ENCODE measurements at places on chromosomes 6 and 20.

- no peak for DNase-seq
Observed at GRCh38 chr6:33057222-33058150, 16.0 kb downstream of the HLA-DPA1 start.

DNA sequence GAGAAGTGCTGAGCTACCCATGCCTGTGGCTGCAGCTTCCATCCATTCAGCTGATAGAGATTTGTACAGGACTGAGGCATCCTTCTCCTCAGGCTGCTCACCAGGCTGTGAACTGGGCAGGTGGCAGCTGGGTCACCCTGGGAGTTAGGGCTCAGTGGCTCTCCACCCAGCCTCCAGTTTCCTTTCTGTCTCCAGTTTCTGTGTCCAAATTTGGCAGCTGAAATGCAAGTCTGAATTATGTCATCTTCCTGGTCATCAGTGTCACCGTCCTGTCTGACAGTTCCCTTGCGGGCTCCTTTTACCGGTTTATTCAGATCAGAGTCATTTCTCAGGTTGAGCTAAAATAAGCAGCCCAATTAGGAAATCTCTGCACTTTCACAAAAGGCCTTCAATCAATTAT lies 93.3 kb downstream of the EDN1 start:
- no peak for DNase-seq

- no peak for DNase-seq
Observed at GRCh38 chr6:11900662-11901598, 111.2 kb upstream of the HIVEP1 start.

DNA sequence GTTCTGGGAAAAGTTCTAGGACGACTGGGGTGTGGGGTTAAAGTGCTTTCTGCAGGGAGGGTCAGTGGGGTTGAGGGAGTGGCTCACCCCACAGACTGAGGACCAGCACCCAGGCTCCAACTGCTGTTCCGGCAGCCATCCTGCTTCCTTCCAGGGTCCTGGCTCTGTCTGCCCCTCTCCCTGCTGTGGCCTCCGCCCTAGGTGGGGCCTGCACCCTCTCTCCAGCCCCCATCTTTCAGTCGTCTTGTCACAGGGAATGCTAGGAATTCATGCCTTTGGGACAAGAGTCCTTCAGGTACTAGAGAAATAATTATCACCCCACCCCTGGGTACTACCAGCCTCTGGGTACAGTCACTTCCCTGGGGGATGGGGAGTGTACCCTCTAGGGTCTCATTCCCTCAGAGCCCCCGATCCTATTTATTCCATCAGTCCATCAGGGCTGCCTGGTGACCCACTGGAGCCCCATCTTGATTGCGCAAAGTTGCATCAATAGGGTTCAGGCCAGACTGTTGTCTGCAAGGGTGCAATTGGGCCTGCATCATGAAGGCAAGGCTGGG lies at the start of gene AGER:
Gene AGER (minus strand): TSS at position 170 of the 557 bp plus-strand sequence. CDS start 31 bp downstream, at position 139.
- DNase-seq = no peak

DNA sequence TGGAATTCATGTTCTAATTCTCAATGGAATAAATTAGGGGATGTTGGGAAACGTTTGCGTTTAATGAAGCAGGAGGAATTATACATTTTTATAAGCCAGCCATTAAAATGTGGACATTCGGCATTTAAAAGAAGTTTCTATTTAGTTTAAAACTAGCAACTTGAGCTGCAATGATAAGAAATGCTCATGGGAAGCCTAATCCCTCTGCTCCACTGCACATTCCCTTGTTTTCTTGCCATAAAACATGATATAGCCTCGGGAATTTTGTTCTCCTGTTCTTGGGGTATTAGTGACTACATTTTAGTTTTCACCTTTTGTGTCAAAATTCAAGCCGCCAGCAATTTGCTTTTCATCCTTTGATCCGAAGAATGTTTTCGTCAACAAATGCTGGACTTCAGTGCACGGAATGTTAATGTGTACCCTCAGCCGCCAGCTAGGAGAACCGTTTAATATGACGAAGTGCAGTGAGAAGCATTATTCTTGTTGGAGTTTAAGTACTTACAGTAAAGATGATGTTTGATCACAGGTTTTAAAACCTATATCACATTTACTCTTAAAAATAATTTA lies 137.9 kb downstream of the HIVEP1 start:
- no peak for DNase-seq

DNA sequence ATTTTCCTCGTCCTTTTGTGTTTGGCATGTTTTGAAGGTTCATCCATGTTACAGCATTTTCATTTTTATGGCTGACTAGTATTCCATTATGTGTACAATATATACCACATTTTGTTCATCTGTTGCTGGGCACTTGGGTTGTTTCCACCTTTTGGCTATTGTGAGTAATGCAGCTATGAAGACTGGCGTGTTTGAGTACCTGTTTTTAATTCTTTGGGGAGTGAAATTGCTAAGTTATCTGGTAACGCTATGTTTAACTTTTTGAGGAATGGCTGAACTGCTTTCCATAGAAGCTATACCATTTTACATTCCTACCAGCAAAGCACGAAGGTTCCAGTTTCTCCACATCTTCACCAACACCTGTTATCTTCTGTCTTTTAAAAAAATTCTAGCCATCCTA lies 37.0 kb upstream of the MYL9 start:
- no peak for DNase-seq

DNA sequence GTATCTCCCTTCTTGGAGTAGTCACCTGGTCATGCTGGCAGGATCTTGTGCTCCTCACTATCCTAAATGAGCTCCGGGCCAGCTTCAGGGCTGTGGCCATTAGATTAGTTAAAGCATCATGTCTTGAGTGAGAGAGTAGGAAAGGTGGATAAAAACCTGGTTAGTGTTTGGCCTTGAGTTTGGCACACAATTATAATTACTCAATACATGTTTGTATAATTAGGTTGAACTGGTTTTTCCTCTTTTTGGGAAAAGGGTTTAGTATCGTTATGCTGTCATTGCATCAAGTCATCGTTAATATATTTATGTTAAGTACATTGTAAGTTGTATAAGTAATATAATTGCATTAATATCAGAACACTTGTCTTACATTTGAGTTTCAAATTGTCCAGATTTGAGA lies 126.3 kb downstream of the CDKAL1 start:
- DNase-seq = no peak

GRCh38 chr6:90233994-90234393 lies 62.6 kb downstream of the BACH2 start:
- DNase-seq = no peak

- DNase-seq = no peak
Observed at GRCh38 chr6:33000055-33000454, 9.3 kb downstream of the HLA-DOA start.

DNA sequence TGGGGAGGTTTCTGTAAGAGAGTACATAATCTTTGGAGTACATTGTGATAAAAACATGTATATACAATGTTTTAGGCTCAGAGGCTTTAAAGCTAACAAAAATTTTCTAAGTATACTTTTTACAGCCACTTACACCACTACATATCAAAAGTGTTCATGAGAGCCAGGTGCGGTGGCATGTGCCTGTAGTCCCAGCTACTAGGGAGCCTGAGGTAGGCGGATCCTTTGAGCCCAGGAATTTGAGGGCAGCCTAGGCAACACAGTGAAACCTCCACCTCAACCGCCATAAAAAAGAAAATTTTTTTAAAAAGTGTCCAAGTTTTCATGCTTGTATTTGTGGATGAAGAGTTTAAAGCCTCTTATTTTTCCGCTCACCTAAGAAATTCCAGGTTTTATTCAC lies 22.5 kb downstream of the SNX3 start:
- no peak for DNase-seq

GRCh38 chr6:85136310-85136709 lies 313.6 kb upstream of the NT5E start:
- no peak for DNase-seq

DNA sequence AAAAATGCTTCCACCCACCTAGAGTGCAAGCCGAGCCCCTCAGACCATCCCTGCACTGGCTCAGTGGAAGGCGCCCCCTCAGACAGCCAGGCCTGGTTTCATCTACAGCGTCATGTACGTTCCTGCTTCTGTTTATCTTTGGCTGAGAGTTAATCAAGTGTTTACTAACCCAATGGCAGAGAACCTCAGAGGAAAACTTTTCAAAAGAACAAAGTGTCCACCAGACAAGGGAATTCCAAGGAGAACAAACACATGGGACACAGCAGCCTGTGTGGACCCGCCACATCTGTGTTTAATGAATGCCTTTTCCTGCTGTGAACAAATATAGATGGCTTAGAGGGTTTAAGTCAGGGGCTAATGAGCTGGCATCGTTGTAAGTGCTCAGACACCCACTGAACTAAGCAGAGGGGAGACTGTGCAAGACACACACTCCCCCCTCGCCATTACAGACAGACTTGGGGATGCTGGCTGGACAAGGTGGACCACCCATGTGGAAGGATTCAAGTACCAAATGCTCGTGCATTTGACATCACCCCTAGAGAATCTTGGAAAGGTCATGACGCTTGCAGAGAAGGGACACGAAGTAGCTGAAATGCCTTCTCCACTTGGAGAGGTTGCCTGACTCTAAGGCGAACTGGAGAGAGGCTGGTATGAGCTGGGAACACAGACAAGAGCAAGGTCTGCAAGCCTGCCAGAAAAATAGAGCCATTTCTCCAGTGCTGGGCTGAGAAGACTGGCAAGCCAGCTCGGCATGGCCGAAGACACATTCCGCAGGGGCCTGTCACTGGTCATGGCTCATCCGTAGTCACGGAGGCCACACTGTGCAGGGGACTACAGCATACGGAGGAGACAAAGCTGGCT lies 53.5 kb upstream of the NXT1 start:
- DNase-seq = no peak

DNA sequence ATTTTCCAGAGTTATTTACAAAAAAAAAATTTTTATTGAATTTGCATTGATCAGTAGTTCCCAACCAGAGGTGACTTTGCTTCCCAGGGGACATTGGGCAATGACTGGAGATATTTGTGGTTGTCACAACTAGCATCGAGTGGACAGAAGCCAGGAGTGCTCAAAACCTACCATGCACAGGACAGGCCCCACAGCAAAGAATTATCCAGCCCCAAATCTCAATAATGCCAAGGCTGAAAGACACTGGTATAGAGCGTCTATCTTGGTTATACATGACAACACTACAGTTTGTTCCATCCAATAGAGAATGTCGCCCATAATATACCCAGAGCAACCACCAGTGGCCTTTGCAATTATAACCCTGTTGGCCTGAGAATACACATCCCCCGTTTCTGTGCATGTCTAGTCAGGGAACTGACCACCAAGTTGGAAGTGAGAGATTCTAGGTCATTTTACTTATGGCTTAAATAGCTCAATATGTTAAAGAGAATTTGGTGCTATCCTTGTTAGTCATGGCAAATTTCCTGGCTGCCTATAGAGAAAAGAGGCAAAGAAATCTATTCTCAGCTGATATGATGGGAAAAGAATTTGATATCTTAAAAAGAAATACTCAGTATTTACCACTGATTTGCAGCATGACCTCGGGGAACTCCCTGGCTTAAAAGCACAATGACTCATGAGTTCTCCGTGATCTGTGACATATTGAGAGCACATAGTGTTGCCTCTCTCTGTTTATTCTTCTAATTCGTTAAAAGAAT lies 76.0 kb upstream of the ADTRP start:
- DNase-seq = no peak

DNA sequence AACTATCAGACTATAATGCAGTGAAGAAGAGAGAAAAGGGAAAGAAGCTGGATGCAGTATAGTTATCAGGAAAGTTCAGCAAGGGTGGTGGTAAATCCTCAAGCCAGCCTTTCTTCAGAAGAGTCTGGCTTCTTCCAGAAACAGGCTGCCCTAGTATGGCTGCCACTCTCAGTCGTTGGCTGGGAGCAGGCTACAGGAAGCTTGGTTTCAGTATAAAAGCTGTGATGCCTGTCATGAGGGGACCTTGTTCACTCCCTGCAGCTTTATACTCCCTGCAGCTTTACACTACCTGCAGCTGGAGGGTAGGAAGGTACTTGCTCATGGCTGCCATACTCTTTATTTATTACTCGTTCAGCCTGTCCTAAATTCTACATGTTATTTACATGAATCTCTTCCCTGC lies 63.3 kb upstream of the ARHGAP18 start:
- DNase-seq = no peak

GRCh38 chr20:6026051-6026450 lies 27.8 kb downstream of the LRRN4 start:
- no peak for DNase-seq

- no peak for DNase-seq
Observed at GRCh38 chr6:20433321-20433720, 31.6 kb downstream of the E2F3 start.
